ENCODE measurements at places on chromosomes 2 and 18.
A peak's percentile ranks its signal among the peaks of the same experiment; 100 is the strongest.

DNA sequence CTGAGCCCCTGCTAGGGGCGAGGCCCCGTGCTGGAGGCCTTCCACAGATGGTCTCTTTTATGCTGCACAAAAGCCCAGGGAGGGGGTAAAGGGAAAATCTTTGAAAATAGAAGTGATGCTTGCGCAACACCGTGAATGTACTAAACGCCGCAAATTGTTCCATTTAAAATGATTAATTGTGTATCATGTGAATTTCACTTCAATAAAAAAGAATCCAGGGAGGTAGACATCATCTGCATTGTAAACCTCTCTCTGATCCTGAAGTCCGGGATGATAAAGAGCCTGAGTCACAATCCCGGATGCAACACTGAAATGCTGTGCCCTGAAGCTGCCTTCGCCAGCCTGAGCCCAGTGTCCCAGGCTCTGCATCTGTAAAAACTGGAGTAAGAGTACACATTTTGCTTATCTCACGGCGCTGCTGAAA is 107.7 kb upstream of the PPP1CB start:
- DNase-seq: no peak

DNA sequence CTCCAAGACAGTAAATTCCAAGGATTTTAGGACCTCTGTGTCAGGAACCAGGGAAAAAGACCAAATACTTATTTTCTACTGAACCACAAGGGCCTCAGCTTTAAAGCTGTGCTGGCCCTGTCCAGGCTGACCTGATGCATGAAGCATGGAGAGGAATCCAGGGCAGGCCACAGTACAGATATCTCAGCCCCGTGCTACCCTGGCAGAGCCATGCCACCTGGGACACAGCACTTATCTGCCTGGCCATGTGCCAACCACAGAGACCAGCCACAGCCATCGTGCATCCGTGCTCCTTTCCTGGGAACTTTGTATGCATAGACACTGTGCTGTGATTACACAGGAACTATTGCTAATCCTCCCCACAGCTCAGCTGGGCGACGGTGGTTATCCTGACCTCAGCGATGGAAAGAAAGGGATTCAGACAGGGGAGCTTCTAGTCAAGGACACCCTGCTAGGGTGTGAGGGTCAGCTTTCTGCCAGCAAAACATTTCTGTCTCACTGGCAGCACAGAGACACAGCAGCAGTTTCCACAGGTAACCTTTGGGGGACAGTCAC is 687.4 kb upstream of the ID2 start:
- no peak for DNase-seq

DNA sequence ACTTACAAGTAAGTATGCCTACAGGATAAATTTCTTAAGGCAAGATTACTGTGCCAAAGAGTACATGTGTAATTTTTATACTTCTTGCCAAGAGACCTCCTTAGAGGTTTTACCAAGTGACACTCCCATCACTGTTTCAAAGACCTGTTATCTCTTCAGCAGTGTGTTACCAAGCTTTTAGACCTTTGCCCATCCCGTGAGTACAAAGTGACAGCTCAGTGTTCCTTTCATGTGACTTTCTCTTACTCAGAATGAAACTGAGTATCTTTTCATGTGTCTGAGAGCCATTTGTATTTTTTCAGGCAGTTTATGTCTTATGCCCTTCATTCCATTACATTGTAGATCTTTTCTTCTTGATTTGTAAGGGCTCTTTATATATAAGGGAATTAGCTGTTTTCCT is 287.5 kb upstream of the SALL3 start:
- no peak for DNase-seq

DNA sequence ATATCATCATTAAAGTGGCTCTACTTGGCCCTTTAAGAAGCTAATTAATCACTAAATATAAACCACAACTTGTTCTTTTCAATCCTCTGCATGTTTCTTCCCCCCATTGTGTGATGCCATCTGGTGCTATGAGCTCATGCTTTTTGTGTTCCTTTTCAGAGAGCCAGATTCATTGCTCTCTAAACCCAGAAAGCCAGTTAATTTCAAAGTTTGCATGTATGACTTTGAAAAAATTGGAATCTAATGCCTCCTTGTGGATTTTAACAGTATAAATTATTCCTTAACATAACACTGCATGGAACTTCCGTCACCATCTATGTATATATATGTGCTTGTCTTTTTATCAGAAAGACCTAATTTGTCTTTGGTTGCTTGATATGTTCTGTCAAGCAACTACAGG is 31.1 kb downstream of the TMEM178A start:
- no peak for DNase-seq

- no peak for DNase-seq
These were observed 158.9 kb downstream of the LDLRAD4 start for GRCh38 chr18:13377496-13377895.

DNA sequence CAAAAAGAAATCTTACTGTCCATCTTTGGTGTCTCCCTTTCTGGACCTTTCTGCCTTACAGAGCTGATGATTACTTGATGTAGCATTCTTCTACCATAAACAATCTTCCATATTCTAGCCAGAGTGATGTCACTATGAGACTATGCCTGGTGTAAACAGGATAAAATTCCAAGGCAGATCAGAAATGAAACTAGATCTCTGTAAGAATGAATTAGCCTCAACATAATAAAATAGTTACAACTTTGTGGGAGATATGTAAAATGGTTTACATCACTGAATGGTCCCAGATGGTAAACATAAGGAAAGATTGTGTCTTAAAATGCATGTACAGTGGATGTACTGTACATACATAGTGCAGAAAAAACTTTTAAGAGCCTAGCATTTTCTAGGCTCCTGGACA is 112.3 kb upstream of the ZNF521 start:
- DNase-seq: no peak

DNA sequence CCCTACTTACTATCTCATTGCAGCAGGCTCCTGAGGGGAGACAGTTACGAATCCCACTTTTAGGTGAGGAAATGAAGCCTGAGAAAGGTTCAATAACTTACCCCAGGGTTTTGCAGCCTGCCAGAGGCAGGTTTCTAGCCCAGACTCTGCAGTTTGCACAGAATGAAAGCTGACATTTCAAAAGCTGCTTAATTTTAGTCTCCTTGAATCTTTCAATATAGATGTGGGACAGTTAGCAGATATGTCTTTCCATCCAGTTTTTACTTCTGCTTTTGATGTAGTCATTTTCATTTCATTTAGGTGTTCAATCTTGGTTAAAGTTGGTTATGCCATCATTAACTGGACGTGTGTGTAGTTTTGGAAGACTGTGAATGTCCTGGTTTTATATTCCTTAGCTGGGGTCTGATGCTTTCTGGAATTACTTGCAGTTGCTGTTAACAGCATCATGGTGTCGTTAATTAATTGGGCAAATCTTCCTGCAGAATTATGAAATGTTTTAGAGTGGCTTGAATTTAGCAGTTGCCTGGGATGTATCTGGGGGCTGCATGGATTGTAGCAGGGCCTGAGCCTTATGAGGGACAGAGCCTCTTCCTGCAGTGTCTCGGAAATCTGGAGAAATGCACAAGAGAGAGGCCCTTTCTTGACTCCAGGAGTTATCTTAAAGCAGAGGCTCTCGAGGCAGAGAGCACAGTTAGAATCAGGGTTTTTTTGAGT is 100.8 kb downstream of the ZNF532 start:
- no peak for DNase-seq

DNA sequence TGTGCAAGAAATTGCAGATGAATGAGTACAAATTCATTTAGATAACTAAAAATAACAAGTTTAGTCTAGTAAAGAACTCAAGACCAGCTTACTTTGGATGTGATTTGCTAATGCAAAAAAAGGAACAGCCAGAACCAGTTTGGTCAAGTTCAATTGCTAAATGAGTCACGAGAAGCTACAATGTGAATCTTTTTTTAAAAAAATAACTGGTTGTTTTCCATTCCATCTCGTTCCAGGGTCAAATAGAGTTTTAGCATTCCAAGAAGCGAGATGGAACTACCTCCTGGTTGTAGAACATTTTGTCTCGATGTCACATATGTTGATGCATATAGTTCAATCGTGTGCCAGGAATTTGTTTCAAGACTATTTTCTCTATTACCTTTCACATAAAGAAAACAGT is 65.0 kb upstream of the IKZF2 start:
- DNase-seq: no peak

DNA sequence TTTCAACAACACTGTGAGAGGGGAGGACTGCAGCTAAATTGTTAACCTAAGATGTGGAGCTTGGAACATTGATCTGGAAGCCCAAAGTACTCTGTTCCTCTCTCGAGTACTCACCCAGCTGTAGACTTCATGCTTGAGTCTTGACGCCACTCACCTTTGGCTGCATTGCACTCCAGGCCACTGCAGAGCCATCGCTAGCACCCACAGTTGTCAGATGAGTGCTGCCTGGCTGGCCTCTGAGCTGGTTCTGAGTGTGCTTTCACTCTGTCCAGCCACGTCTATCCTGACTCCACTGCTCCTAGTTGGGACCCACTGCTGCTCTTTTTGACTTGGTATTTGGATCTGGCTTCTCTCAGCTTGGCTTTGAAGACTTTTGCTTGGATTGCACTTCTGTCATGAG is 552.1 kb downstream of the DCDC2C start:
- DNase-seq: no peak

DNA sequence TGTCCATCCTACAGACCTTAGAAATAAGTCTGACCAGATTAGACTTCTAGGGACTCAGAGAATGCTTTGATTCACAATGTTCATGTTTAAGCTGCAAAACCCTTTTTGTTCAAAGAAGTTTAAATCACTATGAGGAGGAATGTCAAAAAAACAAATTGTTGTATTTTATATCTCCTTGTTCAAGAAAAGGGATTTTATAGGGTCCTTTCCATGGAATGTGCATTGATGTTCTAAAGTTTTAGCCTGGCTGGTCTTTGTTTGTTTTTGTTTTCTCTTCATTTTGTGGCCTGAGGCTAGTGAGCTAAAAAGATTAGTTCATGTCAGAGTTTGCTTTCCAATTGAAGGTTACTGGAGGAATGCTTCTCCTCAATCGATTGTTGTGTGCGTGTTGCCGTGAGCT is 77.2 kb downstream of the MGAT5 start:
- no peak for DNase-seq

- no peak for DNase-seq
These were observed 198.1 kb upstream of the SH3BP4 start for GRCh38 chr2:234753701-234754100.

GRCh38 chr2:159188449-159188848 is 98.1 kb downstream of the WDSUB1 start:
- DNase-seq: no peak

DNA sequence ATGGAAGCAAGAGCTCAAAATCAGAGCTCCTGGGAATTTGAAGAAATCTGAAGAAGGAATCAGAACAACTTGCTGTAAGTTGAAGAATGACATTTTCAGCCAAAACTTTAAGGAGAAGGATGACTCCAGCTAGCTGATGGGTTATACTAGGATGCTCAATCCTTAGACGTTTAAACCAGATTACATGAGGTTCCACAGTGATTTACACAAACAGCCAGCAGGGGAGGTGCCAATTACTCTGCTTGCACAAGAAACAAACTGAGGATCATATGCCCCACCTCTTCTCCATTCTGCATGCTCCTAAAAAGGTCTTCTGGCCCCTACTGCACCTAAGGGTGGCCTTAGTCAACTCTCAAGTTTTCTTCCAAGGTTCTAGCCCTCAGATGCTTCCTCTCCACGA is 47.9 kb upstream of the PCBP1 start:
- DNase-seq: no peak

DNA sequence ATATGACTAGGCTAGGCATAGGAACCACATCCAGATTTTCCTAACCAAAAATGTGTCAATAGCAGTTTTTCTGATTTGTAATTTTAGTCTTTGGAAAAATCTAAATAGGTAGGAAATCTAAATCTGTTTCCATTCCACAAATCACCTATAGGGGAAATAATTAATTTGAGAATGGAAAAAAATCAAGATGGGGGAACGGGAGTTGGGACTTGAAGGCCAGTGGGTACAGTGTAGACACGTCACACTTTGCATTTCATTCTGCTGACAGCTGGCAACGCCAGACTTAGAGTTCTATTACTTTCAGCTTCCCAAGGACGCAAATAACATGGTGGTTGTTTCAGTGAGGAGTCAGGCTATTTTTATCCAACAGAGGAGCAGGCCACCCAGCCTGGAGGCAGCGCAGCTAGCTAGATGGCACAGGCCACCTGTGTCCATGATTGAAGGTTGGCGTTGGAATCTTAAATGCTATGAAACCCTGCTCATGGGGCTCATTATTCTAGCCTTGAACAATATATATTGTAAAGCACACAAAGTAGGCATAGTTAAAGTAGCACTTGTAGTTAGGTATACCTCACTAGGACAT is 23.4 kb downstream of the HNRNPA3 start:
- DNase-seq: no peak

DNA sequence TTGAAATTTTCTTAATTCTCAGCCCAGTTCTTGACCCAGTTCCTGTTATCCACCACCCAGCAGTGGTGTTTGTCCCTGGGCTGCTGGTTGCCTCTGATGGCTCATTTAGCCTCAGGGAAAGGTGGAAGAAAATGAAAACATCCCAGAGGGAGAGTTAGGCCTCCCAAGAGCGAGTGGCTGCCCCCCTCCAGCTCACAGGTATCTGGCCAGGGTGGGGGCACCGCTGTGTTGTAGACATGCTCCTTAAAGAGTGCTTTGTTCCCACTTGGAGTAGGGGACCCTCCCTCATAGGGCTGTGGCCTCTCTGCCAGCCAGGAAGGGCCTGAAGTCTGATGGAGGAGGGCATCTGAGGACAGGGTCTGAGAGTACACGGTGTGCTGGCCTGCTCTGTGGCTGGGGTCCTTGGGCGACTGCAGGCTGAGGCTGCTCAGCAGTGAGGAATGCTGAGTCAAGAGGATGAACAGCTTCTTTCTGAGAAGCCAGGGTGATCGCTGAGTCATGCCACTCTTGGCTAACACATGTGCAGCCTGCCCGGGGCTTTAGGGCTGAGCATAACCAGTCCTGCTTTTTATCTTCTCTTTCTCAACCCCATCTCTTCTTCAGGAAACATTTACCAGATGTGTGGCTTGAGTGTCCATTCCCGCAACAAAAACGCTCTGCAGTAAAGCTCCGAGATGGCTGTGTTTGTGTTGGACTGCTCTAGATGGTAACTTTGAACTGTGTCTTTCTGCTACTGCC is 72.3 kb downstream of the IL1R2 start:
- DNase-seq: no peak

DNA sequence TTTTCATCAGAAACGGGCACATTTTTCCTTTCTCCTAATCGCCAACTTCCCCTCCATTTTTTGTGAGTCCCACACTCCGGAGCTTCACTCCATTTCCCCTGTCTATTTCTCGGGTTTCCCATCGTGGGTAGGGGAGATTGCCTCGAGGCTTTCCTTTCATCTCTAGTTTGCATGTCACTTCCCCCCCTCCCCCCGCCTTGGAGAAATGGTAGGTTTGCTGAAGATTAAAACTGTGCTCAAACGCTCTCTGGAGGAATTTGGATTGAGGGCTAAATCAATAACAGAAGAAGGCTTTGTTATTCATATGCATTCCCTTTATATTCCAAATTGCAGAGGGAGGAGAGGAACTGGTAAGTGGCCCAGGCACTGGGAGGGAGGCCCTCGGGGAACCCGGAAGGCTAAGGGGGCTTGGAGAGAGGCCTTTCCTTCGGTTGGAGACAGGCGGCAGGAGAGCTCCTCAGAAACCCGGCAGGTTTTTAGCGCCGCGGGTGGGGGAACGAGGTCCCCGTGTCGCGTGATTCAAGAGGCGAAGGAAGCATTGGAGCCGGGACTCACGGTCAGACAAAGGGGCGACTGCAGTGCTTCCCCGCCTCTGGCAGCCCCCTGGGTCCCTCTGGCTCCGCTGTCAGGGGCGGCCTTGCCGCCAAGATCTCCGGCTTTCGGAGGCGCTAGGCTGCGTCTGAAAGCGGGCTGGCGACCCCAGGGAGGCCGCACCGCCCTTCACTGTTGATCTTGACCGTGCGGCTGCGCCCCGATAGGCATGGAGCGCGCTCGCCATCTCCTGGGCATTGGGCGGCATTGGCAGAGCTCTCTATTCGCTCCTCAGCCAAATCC is 2.4 kb upstream of the HOXD12 start:
- DNase-seq: peak; percentile 69
